ENCODE measurements at places on chromosomes 13 and 19. TPM values are rescaled to one million over a fixed set of nuclear protein-coding genes. Genes with fewer than 3 reads are reported as not detected.

SEMA6B gene
- 29.2 TPM for total RNA-seq

EFNA2 gene
- 9.1 TPM for total RNA-seq

ZNF730 gene
- total RNA-seq, result 2.5 TPM

ELAVL3 gene
- total RNA-seq, result not detected

DNA sequence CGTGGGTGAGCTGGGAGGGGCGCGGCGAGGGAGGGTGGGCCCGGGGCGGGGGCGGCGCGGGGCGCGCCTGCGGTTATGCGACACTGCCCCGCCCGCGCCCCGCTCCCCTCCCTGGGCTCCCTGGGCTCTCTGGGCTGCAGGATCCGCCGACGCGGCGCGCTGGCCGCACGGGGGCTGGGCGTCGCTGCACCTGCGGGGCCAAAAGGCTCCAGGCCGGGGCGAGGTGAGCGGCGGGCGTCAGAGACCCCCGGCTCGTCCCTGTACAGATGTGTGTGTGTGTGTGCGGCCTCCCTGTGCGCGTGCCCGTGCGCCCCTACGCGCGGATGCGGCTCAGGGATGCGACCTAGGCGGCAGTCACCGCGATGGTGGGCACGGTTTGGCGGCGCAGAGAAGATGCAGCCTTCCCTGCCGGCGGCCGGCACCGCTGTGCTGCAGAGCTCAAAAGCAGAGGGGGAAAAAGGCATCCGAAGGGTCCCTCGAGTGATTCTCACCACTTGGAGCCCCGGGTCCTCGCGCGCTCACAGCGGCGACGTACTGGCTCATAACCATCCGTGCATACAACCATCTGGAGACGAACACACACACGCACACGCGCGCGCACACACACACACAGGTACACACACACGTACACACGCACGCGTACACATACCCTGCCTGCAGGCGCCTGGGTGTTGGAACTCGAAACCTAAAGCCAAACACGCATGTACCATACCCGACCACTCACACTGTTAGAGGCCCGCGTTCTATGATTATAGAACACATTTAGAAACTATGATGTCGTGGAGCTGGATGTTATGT lies 709 bp downstream of the ATP8A2 start:
- no peak for DNase-seq

DNA sequence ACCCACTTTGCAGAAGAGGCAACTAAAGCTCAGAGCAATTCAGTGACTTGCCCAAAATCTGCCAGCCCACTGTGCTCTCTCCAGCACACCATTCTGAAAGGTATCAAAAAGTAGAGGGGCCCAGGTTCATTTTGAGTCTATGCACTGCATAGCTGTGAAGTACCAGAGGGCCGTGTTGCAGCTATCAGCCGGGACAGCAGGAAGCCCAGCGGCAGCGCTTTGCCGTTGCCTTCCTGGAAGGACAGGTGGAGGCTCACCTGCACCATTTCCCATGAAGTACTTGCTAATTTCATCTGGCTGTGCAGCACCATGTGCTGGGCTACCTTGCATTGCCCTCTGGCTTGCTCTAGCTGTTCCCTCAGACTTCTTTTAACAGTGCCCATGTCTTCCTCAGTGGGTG lies 2.7 kb upstream of the SERPINE3 start:
- no peak for DNase-seq

DNA sequence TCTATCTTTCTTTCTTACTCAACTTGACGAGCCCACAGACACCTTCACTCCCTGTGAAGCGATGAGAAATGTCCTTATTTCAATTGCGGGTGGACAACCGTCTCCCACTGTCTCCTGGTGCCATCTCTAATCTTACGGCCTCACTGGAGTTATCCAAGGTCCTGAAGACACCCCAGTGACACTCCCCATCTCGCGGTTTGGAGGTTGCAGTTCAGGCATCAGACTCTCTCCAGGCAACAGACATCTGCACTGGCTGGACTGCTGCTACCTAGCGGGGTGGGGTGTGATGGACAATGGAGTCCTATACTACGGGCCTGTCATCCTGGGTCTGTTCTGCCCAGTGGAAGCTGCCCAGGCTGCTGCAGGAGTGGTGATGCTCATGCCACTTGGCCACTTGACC lies 18.3 kb upstream of the IRS2 start:
- DNase-seq, result no peak

- DNase-seq, result no peak
Measured at GRCh38 chr19:50187937-50188336, 15.5 kb upstream of the MYH14 start.

DNA sequence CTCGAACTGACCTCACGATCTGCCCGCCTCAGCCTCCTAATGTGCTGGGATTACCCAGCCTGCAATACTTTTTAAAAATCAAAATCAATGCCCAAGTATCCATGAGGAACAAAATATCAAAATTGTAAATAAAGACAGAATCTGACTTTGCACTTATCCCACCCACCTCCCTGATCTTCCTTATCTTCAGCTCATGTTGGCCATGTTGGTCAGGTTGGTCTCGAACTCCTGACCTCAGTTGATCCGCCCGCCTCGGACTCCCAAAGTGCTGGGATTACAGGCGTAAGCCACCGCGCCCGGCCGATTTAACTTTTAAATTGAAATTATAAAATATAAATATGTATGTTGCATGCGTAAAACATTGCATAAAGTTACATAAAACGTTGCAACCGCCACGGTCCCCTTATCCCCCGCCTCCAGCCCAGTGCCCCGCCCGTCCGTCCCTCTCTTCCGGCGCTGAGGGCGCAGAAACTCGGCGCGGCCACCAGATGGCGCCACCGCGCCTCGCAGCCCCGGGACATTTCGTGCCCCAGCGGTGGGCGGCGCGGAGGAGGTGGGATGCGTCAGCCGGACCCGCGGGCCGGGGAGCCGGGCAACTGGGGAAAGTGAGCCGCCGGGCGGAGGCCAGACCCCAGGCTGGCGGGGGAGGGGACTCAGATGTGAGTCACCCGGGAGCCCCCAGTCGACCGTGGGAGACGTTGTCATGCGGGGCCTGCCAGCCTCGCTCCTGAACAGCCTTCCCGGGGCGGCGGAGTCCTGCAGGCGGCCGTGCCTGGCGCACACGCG lies 1.5 kb upstream of the GADD45B start:
- DNase-seq, result peak; percentile 84

DNA sequence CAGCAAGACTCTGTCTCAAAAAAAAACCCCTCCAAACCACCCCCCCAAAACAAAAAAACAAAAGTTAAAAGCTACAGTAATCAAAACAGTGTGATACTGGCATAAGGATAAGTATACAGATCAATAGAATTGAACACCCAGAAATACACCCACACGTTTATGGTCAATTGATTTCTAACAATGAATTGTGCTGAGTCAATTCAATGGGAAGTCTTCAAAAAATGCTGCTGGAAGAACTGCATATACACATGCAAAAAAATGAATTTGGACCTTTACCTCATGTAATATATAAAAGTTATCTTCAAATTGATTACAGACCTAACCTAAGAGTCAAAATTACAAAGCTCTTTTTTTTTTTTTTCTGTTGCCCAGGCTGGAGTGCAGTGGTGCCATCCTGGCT lies 19.8 kb upstream of the NAPA start:
- DNase-seq, result no peak

DNA sequence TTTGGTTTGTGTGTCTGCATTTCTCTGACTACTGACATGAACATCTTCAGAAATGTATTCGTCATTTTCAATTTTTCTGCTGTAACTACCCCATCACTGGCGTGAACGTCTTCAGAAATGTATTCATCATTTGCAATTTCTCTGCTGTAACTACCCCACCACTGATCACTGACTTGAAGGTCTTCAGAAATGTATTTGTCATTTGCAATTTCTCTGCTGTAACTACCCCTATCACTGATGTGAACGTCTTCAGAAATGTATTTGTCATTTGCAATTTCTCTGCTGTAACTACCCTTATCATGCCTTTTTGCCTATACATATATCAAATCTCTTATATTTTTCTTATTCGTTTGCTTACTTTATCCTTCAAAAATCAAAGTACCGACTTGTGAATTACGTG lies 274.0 kb downstream of the EFNB2 start:
- DNase-seq, result no peak

GRCh38 chr19:51820011-51820410 lies 25.1 kb downstream of the FPR3 start:
- DNase-seq, result no peak

Measured in A172 (cell line).